ENCODE measurements at places on chromosomes 16 and 17. TPM values are rescaled to one million over a fixed set of nuclear protein-coding genes. Genes with fewer than 3 reads are reported as not detected.

FOXC2 gene
- not detected for total RNA-seq

EVPLL gene
- not detected for total RNA-seq

LRRC59 gene
- 24.1 TPM for total RNA-seq

SNF8 gene
- 12.4 TPM for total RNA-seq

CCL16 gene
- not detected for total RNA-seq

ABCC3 gene
- 1.2 TPM for total RNA-seq

AXIN2 gene
- 8.2 TPM for total RNA-seq

MYH2 gene
- 0.35 TPM for total RNA-seq

SEZ6L2 gene
- 0.52 TPM for total RNA-seq

KCNH6 gene
- total RNA-seq = not detected

MYO15B gene
- total RNA-seq = 146 TPM

ATF7IP2 gene
- not detected for total RNA-seq

GAST gene
- total RNA-seq = not detected

- no peak for DNase-seq
Measured at GRCh38 chr17:74730491-74731346, 6.3 kb upstream of the RAB37 start.

DNA sequence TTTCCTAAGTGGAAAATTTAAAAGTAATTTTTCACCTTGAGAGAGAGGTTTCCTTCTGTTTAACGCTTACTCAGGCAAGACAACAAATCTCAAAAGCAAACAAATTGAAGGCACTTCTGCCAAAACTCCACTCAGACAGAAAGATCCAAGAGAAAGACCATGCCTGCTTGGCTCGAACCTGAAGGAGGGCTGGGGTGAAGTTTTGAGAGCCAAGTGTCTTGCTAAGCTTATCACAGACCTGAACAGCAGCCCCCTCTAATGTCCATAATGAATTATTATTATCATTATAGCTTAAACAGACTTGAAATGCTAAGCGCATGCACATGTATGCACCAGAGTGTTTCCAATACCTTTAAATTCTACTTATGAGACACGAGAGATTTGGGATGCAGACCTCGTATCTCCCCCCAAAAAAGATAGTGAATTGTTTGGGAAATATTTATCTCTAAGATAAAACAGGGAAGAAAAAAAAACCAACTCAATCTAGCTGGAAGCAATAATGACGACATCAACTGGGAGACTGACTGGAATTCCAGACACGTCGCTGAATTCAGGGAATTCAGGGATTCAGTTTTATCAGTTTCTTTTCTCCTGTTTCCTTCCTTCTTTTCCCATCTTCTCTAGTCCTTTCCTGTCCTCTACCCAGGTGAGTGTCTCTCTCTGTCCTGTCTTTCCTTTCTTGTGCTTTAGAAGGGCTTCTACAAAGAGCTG is 473.2 kb downstream of the RBFOX1 start:
- DNase-seq = no peak

DNA sequence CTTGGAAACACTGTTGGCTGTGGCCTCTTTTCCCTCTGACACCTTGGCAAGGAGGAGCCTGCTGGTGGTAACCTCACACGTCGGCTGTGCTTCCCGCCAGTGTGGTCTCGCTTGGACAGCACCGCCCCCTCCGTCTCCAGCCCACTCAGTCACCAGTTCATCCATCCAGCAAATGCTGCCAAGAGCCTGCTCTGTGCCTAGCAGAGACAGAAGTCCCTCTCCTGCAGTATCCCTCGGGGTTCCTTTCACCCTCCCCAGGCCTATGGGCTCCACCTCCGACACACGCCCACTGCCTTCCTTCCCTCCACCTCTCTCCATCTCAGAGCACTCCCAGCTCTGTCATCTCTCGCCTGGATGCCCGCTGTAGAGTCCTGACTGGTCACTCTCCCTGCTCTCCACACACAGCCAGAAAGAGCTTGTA is 12.3 kb downstream of the CACNG4 start:
- no peak for DNase-seq

- no peak for DNase-seq
Measured at GRCh38 chr16:66408163-66409048, 18.7 kb upstream of the BEAN1 start.

DNA sequence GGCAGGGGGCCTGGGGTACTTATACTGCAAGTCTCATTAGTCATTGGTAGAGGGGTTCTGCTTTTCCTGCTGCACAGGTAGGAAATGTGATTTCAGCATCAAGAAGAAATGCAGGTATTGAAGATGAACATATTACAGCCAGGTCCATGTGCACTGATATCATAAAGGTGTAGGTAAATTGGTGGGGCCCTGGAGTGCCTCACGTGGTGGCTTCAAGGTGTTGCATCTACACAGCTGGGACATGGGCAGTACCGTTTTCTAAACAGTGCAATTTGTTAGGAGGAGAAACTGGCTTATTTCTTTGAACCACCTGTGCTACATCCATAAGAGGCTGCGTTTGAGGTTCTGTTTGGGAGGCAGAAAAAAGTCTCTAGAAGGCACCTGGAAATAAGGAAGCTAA is 618.1 kb upstream of the RBFOX1 start:
- DNase-seq = no peak

DNA sequence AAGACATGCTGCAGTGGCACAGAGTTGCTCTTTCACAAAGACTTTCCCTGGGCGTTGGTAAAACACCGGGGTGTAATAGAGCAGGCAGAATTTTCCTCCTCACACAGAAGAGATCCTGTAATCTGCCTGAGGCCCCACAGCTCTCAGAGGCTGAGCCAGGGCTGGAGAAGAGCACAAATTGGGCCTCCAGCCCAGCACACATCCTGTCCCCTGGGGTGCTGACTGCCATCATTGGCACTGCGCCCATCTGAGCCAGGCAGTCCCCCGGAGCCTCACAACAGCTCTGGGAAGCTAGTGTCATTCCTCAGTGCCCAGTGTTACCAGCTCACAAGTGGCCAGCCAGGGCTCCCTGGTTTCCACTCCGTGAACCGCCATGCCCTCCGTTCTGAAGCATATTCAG is 119.4 kb downstream of the SOCS1 start:
- DNase-seq = no peak

DNA sequence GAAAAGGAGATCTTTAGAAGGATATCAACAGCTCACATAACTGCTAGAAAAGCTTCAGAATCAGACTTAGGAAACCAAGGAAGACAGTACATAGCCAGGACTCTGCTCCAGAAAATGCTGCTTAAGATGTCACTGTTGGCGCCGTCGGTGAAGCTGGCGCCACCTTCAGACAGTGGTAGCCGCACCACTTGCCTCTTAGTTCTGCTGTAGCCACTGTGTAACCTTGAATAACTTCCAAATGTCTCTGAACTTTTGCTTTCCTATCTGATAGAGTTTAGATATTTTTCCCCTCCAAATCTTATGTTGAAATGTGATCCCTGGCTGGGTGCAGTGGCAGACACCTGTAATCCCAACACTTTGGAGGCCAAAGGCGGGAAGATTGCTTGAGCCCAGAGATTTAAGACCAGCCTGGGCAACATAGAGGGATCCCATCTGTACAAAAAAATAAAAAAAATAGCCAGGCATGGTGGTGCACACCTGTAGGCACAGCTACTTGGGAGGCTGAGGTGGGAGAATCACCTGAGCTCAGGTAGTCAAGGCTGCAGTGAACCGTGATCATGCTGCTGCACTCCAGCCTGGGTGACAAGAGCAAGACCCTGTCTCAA is 6.3 kb upstream of the USP31 start:
- DNase-seq = no peak

DNA sequence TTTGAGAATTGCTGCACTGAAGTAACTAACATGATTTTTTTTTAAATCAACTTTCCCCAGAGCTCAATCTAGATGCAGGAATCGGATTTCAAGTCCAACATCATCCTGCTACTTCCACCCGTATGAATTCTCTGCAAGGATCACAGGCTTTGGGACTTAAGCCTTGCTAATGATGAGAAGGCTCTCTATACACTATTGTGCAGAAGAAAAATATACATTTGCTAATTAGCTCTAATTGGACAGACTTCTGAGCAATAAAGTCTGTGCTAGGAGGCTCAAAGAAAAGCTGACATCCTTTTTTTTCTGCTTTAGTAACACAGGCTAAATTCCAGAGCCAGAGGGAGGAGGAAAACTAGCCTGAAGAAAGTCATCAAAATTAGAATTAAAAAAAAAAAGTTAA is 433.6 kb downstream of the PMP22 start:
- DNase-seq = no peak

- DNase-seq = no peak
Measured at GRCh38 chr17:82699551-82699950, 1.1 kb upstream of the RAB40B start.

GRCh38 chr17:71171270-71171669 is 949.5 kb upstream of the SOX9 start:
- DNase-seq = no peak

DNA sequence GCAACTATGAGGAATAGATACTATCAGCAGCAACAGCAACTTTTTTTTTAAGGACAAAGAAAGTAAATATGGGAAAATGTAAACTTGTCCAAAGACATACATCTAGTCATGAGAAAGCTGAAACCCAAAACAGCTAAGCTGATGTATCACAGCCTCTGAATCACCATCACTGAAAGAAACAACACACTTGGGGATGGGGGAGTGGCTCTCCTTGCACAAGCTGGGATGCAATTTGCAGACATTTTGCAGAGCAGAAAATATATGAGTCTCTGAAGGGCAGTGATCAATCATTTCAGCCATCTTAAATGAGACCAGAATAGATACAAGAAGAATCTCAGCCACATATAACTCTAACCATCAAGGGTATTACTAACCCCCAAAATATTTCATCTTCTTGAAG is 79.1 kb downstream of the GRIN2A start:
- no peak for DNase-seq

DNA sequence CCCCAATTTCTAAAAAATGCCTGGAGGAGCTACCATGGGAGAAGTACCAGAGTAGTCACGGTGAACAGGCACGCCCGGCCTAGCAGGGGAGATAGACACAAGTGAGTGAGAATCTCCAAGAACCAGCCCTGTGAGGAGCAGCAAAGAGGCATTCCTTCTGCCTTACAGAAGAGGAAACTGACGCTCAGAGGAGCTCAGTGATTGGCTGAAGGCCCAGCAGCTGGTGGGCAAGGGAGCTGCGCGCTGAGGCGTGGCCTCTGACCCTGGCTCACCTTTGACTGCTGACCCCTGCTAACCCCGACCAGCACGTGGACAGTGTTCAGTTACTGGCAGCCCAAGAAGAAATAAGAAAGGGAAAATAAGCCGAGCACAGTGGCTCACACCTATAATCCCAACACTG is 1.8 kb downstream of the C16orf96 start:
- DNase-seq = no peak

- no peak for DNase-seq
Measured at GRCh38 chr16:24778671-24779070, 49.2 kb downstream of the TNRC6A start.

DNA sequence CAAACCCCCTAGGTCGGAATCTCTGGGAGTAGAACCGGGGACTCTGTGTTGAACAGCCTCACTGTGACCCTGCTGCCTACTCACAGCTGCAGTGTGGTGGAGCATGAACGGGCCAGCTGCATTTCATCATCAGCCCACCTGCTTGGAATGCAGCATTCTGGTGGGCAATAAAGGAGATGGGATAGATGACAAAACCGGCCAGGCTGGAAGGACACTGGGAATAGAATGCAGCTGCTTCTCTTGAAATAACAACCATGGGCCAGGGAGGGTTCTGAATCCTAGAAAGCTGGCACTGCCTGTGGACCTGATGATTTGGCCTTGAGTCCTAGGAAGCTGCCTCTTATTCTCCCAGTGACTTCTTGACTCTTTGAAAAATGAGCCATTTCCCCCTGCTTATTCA is 23.5 kb downstream of the CFAP97D1 start:
- DNase-seq = no peak

DNA sequence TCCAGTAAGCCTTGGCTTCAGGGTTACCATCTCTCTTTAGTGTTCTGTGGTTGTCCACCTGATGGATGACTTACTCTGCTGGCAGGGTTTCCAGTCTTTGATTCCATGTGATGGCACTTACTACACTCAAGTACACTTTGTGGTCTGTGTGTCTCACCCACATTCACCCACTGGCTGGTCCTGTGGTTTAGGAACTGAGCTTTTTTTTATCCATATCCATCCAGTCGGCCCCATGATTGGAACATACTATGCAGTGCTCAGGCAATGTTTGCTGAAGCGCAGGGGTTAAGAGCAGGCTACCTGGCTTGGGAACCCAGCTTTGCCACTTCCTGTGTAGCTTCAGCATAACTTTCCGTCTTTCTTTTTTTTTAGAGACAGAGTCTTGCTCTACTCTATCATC is 2.8 kb upstream of the FUS start:
- DNase-seq = no peak

- no peak for DNase-seq
Measured at GRCh38 chr17:36846410-36847292, 90.6 kb upstream of the LHX1 start.

DNA sequence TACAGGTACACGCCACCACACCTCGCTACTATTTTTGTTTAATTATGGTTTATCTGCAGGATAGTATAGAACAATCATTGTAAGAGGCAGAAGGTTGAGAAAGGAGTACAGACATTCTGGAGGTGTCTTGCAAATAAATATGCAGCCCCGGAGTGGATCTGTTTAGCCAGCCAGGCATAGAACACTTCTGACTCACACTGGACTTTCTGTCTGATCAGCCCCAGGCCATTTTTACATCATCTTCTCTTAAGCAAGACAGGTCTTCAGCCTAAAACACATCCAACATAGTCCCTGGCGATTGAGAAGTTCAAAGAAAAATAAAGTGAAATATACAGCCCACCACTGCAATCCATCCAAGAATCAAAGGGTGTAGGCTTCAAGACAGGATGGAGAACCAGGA is 81.4 kb downstream of the XYLT1 start:
- DNase-seq = no peak

DNA sequence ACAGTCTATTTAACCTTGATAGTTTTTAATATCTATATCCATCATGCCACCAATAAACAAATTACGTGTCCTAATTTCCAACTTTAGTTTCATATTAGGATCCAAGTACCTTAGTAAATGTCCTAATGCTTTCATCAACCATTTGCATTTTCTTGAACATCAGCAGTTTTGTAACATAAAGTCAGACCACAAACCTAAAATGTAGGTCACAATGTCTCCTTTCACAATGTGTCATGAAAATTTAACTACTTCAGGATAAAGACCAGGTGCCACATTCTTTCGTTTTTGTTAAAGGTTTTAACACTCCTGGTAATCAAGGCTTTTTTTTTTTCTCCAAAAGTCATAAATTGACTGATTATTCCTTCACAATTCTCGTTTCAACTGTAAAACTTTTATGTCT is 310.7 kb upstream of the PMFBP1 start:
- DNase-seq = no peak

- no peak for DNase-seq
Measured at GRCh38 chr16:27226976-27227705, 23.8 kb downstream of the KDM8 start.

DNA sequence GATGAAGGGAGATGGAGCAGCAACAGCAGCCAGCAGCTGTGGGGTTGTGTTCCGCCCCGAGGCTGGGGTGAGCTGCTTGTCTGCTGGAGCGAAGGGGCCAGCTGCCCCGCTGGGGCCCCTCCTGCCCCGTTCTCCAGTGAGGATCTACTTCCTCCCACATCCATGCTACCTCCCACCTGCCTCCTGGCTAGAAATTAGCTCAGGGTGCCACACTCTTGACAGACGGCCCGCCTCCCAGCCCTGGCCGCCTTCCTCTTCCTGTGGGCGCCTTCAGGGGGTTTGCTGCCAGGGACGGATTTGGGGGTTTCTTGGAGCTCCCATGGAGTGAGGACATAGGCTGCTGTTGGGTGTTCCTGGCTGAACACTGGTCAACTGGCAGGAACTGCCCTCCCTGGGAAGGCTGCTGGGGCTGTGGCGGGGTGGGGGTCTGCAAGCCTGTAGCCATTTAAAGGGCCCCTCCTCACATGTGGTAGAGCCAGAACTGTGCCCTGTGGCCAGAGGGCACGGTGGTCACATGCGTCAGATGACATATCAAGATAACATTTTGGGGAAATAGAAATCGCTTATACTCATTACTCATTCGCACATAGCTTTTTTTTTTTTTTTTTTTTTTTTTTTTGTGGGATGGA is 13.1 kb downstream of the TBC1D24 start:
- no peak for DNase-seq
